ENCODE measurements at places on chromosomes 11 and 22.

DNA sequence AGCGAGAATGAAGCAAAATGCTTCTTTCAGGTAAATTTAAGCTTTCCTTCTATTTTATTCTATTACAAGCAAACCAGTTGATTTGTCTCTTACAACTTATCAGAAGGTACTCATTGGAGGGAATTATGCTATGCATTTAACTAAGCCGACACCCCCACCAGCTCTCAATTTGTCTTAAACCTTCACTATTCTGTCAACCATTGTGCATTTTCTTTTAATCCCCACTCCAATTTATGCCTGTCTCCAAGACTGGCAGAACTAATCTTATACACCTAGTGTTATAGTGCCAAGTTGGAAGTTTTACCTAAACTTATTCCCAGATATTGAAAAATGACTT, 12.5 kb downstream of the TAF1D start:
- no peak for DNase-seq

- no peak for DNase-seq
These were observed 336.8 kb upstream of the DDI1 start for GRCh38 chr11:103699656-103700055.

- DNase-seq: no peak
These were observed 24.6 kb upstream of the WNT7B start for GRCh38 chr22:46001426-46002106.

DNA sequence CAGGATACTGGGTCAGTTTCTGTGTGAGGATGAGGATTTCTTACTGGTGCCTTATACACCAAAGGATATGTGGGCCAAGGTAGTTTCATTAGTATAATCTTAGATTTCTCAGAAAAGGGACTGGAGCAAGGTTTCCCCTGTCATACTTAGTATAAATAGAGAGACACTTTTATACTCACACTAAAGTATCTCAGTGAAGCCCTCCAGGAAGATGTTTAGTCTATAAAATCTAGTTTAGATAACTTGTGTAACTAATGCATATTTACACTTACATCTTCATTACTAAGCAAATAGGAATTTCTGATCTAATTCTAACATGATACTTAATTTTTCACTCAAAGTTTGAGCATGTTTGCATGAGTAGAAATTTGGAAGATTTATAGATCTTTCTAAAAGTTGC, 11.1 kb downstream of the EMSY start:
- no peak for DNase-seq

GRCh38 chr11:128690665-128691101, 3.2 kb upstream of the FLI1 start:
- no peak for DNase-seq
